CD4-positive, alpha-beta T cell (primary cell): ENCODE measurements at places on chromosomes 5 and 9. TPM values are rescaled to one million over a fixed set of nuclear protein-coding genes. Genes with fewer than 3 reads are reported as not detected.

SLC4A9 gene
- not detected for total RNA-seq

ANKRD18A gene
- total RNA-seq = 7.8 TPM

- no peak for DNase-seq
Measured at GRCh38 chr5:94976853-94977252, 308.0 kb downstream of the MCTP1 start.

- DNase-seq = no peak
Measured at GRCh38 chr5:118236108-118236849, 752.1 kb downstream of the DTWD2 start.

- DNase-seq = no peak
Measured at GRCh38 chr9:121983736-121984135, 109.4 kb downstream of the TTLL11 start.

DNA sequence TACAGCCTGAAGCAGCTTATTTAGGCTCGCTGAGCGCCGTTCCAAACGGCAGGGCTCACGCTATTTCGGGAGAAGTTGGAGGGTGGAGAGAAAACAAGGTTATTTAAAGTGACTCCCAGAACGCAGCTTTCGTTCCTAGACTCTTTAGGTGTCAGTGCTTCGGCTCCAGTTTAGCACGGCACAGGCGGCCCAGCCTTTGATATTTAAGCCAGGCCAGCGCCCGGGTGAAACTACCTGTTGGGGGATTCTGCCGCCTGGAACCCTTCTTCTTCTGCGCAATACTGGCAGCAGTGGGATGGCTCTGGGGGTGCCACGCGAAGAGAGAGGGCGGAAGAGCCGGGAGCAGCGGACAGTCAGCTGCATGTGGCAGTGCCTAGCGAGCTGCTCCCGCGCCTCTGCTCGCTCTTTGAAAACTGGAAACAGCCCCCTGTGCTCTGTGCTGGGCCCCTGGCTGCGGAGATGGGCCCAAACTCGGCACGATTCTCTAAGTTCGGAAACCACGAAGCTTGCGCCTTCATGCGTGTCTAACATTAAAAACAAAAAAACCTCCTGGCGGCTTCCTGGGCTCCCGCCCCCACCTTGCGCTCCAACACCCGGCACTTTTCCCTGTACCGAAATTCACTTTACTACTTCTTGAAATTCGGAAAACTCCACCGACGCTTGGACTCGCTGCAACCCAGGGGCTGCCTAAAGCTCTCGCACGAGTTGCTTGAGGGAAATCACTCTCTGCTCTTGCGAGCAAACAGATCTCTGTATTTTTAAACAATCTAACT lies 34.6 kb upstream of the NFIB start:
- DNase-seq = no peak
